Activated naive CD4-positive, alpha-beta T cell treated with anti-CD3 and anti-CD28 coated beads, Interleukin-2, amount 10 ng/mL, durations not matched to agents 5 hours and 36 hours (primary cell): ENCODE measurements at places on chromosomes 1 and 21. TPM values are rescaled to one million over a fixed set of nuclear protein-coding genes. Genes with fewer than 3 reads are reported as not detected.

Gene WDR26
- 88.5 TPM for total RNA-seq

Gene FNDC7
- total RNA-seq: not detected

Gene GLIS1
- not detected for total RNA-seq

Gene RABGGTB
- total RNA-seq: 77.8 TPM

Gene AGBL4
- total RNA-seq: not detected

Gene RIPK4
- total RNA-seq: not detected

Gene ATF6
- 19.3 TPM for total RNA-seq

Gene GPR3
- 0.48 TPM for total RNA-seq
